ENCODE measurements at places on chromosomes 16 and 17. TPM values are rescaled to one million over a fixed set of nuclear protein-coding genes. Genes with fewer than 3 reads are reported as not detected.

ATP2C2 gene
- polyA plus RNA-seq = 1.4 TPM

TMIGD1 gene
- polyA plus RNA-seq = not detected

FGF11 gene
- polyA plus RNA-seq = 2.6 TPM

DPEP2 gene
- polyA plus RNA-seq = 2.3 TPM

NPIPA8 gene
- polyA plus RNA-seq = 1.6 TPM

GDPD3 gene
- 8.5 TPM for polyA plus RNA-seq

GRCh38 chr17:82271401-82271800, 2.1 kb downstream of the CSNK1D start:
- no peak for DNase-seq

DNA sequence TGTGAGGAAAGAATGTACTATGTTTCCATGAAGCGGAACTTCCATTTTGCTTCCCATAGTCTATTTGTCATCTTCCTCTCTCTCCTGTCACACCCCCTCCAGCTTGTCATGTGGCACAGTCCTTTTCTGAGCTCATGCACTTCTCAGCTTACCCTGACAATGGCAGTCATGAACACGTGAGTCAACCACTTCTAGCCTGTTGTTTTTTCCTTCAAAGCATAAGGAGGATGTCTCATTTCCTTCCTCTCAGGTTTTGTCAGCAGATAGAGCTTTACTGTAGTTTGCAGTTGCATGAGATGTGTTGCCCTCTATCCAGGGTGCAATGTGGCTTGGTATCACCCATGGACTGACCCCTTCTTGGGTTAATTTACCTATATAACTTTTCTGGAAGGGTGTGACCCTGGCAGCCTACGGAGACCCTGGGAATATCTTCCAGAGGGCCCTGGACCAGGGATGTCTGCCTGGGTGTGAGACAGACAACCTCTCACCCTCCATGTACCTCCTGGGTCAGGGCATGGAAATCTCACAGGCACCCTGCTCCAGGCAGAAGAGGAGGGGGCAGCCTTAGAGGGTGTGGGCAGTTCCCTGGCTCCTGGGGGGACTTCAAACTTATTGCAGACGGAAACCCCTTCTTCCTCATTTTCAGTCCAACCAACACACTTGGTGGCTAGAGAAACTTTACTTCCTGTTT, 4.0 kb upstream of the ZNF267 start:
- DNase-seq = no peak

- no peak for DNase-seq
These were observed 67.0 kb downstream of the CLEC16A start for GRCh38 chr16:11011326-11011725.

- DNase-seq = no peak
These were observed 9.6 kb upstream of the METTL16 start for GRCh38 chr17:2521257-2521656.

DNA sequence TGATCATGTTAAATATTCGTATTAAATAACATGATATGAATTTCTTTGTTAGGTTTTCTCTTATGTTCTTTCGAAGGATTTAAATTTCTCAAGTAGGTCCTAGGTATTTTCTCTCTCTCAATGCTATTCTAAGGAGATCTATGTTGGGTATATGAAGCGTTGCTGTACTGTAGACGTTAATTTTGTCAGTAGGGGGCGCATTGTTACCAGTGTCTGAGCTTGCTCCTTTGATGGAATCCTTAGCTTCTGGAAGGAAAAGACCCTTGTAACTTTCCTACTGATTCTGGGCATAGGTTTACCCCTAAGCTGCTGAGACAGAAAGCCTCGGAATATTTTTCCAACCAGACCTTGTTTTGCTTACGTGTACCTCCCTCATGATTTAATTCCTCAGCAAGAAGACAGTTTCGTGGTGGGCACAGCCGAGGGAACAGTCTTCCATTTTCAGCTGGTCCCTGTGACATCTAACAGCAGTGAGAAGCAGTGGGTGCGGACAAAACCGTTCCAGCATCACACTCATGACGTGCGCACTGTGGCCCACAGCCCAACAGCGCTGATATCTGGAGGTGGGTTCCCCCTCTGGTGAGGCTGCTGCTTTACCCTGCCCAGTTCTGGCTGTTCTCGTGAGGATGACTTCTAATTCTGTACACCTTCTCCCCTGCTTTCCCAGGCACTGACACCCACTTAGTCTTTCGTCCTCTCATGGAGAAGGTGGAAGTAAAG, 17.9 kb downstream of the UTP4 start:
- DNase-seq = peak; percentile 88

DNA sequence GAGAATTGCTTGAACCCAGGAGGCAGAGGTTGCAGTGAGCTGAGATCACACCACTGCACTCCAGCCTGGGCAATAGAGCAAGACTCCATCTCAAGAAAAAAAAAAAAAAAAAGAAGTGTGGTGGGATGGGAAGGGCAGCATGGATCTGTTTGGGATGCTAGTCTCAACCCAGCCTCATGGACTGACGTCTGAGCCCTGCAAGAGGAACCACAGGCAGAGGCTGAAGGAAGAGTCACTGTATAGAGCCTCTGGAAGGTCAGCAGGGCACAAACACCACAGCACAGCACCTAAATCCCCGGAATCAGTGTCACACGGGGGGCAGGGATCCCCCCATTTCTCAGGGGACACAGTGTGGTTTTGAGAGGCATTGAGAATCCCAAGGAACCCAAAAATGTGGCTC, 10.9 kb upstream of the CXCL16 start:
- DNase-seq = no peak

DNA sequence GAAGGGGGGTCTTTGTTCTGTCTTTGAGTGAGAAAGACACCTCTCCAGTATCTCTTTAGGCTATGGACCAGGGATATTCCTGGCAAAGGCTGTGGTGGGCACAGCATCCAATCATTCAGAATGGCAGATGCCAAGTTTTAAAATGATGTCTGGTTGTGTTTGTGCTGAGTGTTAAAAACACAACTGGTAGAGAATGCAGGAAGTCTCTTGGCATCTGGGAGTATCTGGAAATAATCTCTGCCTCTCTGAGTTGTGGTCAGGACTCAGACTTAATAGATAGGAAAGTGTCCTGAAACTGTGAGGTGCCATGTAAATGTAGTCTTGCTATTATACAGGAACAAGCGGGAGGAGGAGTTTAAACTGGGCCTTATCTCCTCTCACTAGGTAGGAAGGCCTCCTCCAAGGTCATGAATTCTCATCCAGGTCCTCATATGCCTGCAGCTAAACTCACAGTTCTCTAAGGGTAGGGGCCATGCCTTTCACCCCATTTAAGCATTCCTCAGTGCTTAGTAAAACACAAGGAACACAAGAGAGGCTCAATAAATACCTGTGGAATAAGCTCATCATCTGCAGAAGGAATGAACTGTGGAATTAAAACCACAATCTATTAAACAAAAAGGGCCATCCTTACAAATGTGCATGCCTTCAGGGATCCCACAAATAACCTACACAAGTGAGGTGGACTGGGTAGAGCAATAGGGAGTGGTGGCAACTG, 317.6 kb downstream of the CBLN1 start:
- DNase-seq = no peak

- no peak for DNase-seq
These were observed 22.6 kb downstream of the SMPD3 start for GRCh38 chr16:68425498-68426346.

DNA sequence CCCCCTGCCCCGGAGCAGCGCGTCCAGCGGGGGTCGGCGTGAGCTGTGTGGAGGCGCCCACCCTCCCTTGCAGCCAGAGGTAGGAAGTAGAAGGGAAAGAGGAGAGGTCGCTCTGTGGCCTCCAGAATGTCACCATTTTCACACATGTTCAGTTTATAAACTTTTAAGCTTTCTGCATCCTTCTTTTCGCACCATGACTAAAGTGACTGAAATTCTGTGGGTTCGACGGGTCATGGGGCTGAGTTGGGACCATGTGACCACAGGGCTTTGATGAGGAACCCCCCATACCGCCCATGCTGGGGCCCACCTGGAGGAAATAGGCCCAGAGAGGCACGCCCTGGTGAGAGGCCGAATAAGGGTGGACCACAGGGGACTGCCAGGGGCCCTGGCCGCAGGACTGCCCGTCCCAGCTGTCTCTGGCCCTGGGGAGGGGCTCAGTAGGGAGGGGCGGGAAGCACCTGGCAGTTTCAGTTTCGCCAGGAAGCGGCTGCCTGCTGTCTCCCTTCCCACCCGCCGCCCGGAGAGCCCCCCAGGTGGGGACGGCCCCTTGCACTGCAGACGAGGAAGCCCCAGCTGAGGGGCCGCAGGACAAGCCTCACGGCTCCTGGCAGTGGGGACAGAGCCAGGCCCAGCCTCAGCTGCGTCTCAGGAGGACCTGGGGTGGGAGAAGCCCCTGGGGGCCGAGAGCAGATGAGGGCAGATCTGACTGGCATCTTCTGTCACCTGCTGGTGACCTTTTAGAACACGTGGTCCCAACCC, 9.0 kb downstream of the CBFA2T3 start:
- no peak for DNase-seq

- DNase-seq = no peak
These were observed 34.5 kb downstream of the NACA2 start for GRCh38 chr17:61556224-61557188.

DNA sequence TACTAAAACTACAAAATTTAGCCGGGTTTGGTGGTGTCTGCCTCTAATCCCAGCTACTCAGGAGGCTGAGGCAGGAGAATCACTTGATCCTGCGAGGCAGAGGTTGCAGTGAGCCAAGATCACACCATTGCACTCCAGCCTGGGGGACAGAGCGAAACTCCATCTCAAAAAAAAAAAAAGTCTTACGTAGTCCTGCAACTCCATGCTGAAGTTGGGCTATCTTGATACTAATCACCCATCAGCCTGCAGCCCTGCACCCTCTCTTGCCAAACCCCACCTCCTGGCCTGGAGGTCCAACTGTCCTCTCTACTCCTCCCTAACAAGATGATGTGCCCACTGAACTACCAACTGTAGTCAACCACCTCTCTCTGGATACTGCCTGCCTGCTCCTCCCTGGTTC, 4.8 kb downstream of the TMEM170A start:
- DNase-seq = no peak

- no peak for DNase-seq
These were observed 8.9 kb downstream of the MYO15B start for GRCh38 chr17:75596320-75597087.

GRCh38 chr17:63433746-63434591, 12.1 kb downstream of the CYB561 start:
- peak; percentile 74 for DNase-seq

GRCh38 chr16:21235199-21235585, 1.7 kb downstream of the ANKS4B start:
- no peak for DNase-seq

- no peak for DNase-seq
These were observed 32.9 kb upstream of the CLEC18A start for GRCh38 chr16:69918241-69918640.

DNA sequence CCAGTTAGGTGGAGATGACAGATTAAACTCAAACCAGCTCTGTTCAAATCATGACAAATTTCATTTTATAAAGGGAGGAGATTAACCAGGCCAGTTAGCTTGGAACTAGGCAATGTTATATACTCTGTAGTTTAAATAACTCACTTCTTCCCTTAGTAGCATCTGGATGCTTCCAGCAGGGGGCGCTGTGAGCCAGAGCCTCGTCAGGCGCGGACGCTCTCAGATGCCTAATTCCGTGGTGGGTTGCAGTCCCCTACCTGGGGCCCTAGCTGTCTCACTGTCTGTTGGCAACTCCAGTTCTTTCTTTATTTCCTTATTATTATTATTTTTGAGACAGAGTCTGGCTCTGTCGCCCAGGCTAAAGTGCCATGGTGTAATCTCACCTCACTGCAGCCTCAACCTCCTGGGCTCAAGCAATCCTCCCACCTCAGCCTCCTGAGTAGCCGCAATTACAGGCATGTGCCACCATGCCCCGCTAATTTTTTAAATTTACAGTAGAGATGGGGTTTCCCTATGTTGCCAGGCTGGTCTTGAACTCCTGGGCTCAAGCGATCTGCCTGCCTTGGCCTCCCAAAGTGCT, 17.3 kb upstream of the WFDC1 start:
- DNase-seq = peak; percentile 51

DNA sequence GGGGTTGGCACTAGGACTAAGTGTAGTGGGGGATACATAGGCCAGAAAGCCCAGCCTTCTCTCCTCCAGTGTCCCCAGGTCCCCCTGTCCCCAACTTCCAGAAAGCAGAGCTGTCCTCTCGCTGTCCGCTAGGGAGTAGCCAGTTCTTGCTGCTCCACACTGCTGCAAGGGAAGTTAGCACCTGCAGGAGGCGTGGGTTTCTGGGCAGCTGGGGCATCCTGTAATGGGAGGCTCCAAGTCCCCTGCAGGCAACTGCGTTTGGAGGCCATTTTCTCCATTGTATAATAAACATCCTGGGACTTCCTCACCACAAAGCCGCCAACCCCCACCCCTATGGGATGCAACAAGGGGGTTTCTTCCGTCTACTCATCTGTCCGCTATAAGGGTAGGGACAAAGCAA, 1.7 kb downstream of the RPRML start:
- no peak for DNase-seq

All from hindlimb muscle (tissue), 1 donor.